Brain pericyte (primary cell): ENCODE measurements at places on chromosomes 1 and 21.

DNA sequence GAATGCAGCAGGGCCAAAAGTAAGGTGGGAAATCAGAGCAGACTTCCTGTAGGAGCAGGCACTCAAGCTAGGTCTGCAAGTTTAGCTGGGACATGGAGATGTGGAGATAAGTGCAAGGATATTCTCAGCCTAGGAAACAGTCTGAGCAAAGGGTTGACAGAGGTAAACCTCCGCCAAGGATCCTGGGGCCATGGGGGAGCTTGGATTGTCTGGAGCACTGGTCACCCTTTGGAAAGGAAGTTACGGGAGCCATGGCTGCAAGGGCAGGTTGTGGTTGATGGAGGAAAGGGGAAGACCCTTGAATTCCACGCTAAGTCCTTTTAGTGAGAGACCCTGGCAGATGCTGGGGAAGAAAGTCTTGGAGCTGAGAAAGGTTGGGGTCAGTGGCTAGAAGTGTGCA, 150.9 kb downstream of the PTPRU start:
- no peak for DNase-seq

DNA sequence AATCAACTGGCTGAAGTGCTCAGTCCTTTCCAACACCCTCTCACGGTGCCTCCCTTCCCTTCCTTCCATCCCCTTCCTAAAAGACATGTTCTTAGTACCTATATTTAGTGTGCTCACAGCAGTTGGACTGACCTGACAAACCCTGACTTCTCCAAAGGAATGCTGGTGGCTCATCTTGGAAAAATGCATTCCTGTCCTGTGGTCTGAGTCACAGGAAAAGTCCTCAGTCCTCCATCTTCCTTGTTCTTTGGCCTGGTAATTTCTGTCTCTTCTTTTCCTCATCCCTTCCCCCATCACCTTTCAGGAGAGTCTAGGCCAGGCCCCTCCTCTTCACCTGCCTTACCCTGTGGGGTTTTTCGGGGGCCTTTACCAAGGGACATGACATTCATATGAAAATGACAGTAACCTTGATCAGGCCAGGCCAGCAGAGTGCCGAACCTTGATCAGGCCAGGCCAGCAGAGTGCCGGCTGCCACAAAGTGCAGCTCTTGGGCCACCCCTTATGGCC, 7.2 kb downstream of the ATP1B1 start:
- DNase-seq = no peak

DNA sequence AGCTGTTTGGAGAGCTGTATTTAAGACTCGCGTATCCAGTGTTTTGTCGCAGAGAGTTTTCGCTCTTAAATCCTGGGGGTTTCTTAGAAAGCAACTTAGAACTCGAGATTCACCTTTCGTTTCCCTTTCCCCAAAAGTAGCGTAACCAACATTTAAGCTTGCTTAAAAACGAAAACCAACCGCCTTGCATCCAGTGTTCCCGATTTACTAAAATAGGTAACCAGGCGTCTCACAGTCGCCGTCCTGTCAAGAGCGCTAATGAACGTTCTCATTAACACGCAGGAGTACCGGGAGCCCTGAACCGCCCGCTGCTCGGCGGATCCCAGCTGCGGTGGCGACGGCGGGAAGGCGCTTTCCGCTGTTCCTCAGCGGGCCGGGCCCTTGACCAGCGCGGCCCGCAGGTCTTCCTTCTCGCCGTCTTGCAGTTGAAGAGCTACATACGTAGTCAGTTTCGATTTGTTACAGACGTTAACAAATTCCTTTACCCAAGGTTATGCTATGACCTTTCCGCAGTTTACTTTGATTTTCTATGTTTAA, 1.9 kb downstream of the OLIG1 start:
- no peak for DNase-seq

DNA sequence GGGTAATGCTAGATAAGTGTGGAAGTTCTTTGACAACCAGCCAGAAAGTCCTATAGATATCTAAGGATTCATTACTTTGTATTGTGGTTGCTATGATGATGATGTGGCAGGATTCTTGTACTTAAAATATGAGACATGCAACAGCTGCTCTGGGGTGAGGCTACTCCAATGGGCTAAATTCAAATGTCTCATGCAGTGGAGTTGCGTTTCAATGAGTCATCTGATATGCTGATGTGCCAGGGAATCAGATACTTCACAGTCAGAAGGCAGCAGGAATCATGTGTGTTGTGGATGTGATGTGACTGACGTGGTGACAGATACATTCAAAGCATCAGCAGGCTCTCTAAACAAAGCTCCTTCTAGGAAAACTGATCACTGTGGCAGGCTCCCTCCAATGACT, 66.5 kb downstream of the TSEN15 start:
- DNase-seq = peak; percentile 75

DNA sequence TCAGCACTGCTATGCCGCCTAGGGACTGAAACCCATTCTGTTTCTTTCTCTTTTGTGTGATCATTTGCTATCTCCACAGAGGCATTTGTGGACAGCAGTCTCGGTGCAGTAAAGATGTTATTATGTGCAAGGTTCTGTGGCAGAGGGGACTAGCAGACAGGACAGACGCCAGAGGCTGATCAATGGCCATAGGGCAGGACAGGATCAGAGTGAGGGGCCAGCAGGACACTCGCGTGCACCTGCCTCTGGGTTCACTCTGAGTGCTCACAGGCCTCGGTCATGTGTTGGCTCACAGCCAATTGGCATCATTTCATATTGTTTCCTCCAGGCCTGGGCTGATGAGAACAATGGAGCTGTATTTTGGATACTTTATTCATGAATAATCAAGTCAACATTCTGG, 212.6 kb downstream of the TGFB2 start:
- no peak for DNase-seq

- DNase-seq = no peak
These were observed 30.7 kb downstream of the TRIM62 start for GRCh38 chr1:33151116-33151515.

DNA sequence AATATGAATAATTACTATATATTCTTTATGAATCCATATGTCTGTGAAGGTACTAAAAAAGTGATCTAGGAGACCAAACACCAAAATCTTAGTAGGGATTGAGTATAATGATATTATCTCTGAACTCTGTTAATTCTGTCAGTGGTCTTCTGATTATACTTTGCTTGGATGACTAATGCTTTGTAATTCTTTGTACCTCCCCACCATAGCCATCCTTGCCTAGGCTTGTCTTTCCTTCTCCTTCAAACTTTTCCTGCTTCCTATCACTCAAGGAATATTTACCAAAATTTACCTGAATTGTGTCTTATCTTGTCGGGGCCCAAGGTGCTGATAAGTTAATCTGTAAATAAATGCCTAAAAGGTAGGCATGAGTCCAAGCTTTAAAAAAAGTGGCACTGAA, 845 bp upstream of the RGS5 start:
- no peak for DNase-seq

DNA sequence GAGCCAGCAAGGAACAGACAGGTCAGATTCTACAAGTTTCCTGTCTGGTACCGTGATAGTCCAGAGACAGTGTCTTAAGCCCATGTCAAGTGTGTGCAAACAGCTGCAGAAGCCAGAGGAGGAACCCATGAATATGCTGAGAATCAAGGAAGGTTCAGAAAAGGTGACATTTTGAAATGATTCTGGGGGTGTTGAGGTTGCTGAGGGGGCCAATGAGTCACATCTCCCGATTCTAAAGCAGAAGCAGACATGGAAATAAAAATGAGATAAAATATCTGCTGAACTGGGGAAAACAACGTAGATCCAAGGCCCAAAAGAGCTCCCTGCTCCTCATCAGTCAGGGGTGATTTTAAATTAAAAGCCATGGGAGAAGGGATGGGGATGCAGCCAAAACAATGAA, 15.8 kb upstream of the SYT6 start:
- DNase-seq = no peak

- no peak for DNase-seq
These were observed 9.8 kb downstream of the RGS8 start for GRCh38 chr1:182674346-182675246.

GRCh38 chr1:115337276-115337632, 795 bp downstream of the NGF start:
- no peak for DNase-seq
